ENCODE measurements at places on chromosomes 11 and 22.
A peak's percentile ranks its signal among the peaks of the same experiment; 100 is the strongest.

- DNase-seq, result no peak
Observed at GRCh38 chr11:123221096-123221561, 26.1 kb upstream of the CLMP start.

- peak; percentile 80 for DNase-seq
Observed at GRCh38 chr11:45383224-45383623, 97.1 kb upstream of the SYT13 start.

DNA sequence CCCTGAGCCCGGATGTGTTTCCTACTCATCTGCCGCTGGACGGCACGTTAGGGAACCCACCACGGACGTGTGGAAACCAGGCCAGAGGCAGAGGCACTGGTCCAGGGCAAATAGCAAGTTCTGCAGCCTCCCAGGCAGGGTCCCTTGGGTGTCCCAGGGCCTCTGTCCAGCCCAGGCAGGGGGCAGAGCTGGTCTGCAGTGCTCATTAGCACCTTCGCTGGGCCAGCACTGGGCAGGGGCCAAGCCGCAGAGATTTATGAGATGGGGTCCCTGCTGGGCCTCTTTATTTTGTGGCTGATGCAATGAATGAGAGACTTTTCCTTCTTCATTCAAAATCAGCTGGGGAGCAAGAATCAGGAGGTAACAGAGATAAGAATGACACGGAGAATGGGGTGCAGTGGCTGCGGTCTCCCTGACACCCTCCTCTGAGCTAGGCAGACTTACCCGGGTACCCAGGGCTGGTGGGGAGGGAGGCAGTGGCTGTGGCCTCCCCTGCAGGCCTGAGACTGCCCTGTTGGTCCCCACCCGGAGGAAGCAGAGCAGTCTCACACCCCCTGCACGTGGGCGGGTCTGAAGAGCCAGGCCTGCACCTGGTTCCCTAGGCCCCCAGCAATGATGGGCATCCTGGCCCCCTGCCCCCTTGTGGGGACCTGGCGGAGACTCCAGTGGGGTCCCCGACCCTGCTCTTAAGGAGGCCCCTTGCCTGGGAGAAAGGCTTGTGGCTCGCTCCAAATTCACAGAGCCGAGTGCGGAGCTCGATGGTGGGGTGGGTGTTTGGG is 14.0 kb upstream of the PARVG start:
- DNase-seq, result no peak

DNA sequence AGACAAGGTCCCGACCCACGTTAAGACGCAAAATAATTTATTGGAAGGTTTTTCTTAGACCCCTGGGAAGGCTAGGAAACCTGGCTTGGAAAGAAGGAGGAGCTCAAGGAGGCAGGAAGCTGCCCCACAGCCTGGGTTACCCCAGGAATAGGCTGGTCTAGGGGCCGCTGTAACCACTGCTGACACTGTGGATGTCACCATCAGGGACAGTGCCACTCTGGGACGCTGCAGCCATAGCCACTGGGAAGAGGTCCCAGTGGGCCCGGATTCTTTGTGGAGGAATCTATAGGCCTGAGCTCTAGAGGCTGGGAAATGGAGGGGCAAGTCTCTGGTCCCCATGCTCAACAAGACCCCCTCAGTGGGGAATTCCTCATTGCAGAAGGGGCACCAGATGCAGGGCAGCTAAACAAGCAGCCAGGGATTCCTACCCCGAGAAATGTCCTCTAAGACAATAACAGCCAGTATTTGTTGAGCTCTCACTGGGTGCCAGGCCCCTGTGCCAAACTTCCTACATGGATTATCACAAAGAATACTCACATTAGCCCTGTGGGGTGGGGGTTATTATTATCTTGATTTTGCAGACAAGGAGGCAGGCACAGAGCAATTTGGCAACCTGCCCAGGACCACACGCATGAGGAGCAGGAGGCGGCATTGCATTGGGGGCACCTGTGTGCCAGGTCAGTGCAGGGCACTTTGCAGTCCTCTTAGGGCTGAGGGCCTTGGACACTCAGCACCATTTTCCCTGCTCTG is 19.5 kb upstream of the CHKA start:
- no peak for DNase-seq

GRCh38 chr11:45259592-45259991 is 26.5 kb downstream of the SYT13 start:
- no peak for DNase-seq

Data from left hindlimb (tissue), 1 donor.